ENCODE measurements at places on chromosomes 16 and 17. TPM values are rescaled to one million over a fixed set of nuclear protein-coding genes. Genes with fewer than 3 reads are reported as not detected.

DNA sequence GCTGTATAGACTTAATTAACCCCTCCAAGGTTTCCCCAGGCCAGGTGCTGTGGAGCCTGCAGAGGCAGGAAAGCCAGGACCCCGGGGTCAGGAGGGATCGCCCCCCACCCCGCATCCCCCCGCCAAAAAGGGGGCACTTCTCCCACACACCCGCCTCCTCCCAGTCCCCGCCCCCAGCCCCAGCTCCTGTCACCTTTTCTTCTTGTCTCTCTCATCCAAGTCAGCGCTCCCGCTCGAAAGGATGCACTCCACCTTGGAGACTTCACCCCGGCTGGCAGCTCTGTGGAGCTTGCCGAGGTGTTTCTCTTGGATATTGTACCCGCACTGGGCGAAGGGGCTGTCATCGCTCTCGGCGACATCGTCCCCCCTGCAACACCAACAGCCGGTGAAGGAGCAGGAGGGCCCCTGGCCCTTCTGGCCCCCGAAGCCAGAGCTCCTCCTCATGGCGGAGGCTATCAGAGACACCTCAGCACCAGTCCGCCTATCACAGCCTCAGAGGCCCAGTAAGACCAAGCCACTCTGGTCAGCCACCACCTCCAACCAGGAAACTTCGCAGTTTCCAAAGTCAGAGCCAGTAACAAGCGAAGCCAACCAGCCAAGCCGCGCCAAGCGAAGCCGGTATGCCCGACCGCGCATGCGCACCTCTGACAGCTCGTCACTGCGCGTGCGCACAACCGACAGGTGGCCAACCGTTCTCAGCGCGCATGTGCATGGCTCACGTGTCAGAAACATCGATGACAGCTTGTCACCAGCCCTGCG lies 52.5 kb downstream of the SHCBP1 start:
- H3K4me3 ChIP-seq: no peak overlapping the region
- DNase-seq: no peak
- no peaks in the 10 kb centered on the region for H3K36me3 ChIP-seq
- no peaks in the 10 kb centered on the region for H3K4me1 ChIP-seq
- H3K27me3 ChIP-seq: peaks cover 4% of the 10 kb centered on the region

GRCh38 chr17:22692066-22692805 lies 999.9 kb downstream of the KCNJ18 start:
- H3K4me3 ChIP-seq: no peak overlapping the region
- H3K36me3 ChIP-seq: no peaks in the 10 kb centered on the region
- no peaks in the 10 kb centered on the region for H3K27me3 ChIP-seq
- no peaks in the 10 kb centered on the region for H3K4me1 ChIP-seq

DNA sequence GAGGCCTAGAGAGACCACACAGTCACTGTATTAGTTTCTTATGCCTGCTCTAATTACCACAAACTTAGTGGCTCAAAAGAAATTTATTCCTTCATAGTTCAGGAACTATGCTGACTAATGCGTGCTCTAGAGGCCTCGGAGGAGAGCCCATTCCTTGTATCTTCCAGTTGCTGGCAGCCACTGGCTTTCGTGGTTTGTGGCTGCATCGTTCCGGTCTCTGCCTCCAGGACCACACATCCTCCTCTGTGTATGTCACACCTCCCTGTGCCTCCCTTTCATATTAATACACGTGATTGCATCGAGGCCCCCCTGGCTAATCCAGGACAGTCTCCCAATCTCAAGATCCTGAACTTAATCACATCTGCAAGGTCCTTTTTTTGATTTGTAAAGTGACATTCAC lies 16.9 kb upstream of the MYLK3 start:
- no peak for DNase-seq
- H3K4me1 ChIP-seq: no peaks in the 10 kb centered on the region
- no peak overlapping the region for H3K4me3 ChIP-seq
- no peaks in the 10 kb centered on the region for H3K36me3 ChIP-seq
- H3K27me3 ChIP-seq: peaks cover 1% of the 10 kb centered on the region

The KRT25 gene
- total RNA-seq: not detected

DNA sequence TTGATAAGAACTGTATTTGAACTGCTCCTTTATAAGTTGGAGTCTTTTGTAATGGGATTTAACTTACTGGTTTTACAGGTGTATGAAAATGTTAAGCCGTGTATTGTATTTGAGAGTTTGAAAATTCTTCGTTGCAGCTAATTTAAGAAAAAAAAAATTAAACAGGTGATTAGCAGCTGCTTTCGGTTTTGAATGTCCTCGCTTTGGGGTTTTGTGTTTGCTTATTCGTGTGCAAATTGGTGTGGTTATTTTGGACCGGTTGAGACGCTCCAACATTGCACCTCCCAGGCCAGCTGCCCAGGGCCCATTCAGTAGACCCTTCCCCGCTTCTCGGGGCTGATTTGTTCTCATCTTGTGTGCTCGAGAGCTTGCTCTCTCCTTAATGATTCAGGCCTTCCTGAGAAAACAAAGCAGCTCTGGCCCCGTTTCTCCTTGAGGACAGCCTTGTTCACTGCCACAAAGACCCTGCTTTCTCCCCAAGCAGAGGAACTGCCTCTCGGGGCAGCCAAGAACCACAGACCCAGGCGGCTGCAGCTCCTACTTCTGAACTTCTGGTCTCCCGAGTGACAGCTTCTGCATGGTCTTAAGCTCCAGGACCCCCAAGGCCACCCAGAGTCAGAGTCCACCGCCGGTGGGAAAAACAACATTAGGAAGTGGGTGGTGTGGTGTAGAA lies 100.5 kb downstream of the MSI2 start:
- H3K36me3 ChIP-seq: no peaks in the 10 kb centered on the region
- peaks cover 57% of the 10 kb centered on the region for H3K4me1 ChIP-seq
- no peak overlapping the region for H3K4me3 ChIP-seq

GRCh38 chr17:79125503-79125902 lies 50.9 kb downstream of the ENGASE start:
- no peak overlapping the region for H3K27ac ChIP-seq
- no peaks in the 10 kb centered on the region for H3K27me3 ChIP-seq
- H3K36me3 ChIP-seq: no peaks in the 10 kb centered on the region
- no peaks in the 10 kb centered on the region for H3K4me1 ChIP-seq
- no peak for DNase-seq

The SOST gene
- not detected for total RNA-seq

GRCh38 chr17:48626245-48627117 lies at the start of gene HOXB9:
HOXB9 (minus strand) TSS chr17:48626358; CDS start chr17:48626269, 89 bp downstream.
- no peaks in the 10 kb centered on the region for H3K36me3 ChIP-seq
- peaks cover 77% of the 10 kb centered on the region for H3K27me3 ChIP-seq
- H3K27ac ChIP-seq: peak within 1 kb of the TSS; percentile 90
- H3K4me3 ChIP-seq: peak within 1 kb of the TSS; percentile 77

GRCh38 chr17:54916721-54917120 lies 16.1 kb downstream of the TOM1L1 start:
- H3K4me3 ChIP-seq: no peak overlapping the region
- H3K27me3 ChIP-seq: no peaks in the 10 kb centered on the region
- no peaks in the 10 kb centered on the region for H3K4me1 ChIP-seq

DNA sequence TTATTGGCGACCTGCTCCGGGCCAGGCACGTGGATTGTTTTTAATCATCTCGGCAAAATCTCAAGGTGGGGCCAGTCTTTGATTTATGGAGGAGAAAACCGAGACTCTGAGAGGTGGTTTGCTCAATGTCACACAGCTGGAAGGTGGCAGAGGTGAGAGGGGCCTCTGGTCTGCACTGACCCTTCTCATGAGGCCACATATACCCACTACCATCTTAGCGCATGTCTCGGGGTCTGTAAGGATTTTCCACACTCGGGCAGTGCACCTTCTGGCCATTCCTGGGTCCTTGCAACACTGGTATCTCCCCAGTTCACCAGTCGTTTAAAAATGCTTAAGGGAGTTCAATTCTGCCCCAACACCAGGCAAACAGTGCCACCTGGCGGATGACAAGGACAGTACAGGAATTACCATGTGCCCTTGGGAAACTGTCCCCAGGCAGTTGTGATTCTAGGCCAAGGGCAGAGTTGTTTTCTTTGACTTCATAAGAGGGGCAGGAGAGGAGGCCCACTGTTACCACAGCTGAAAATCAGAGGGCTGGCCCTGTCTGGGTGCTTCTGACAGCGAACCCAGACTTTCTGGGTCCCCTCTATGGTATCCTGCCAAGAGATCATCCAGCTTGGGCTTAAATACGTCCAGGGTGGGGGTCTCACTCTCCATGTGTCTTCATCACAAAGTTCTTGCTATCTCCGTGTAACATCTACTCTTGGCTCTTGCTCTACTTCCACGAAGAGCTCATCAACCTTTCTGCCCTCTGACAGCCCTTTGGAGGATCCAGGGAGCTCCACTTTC lies 39.4 kb upstream of the RAI1 start:
- H3K27me3 ChIP-seq: no peaks in the 10 kb centered on the region
- no peaks in the 10 kb centered on the region for H3K4me1 ChIP-seq
- H3K36me3 ChIP-seq: no peaks in the 10 kb centered on the region
- peak; percentile 85 for DNase-seq
- no peak overlapping the region for H3K4me3 ChIP-seq

- H3K27ac ChIP-seq: no peak overlapping the region
- H3K4me1 ChIP-seq: no peaks in the 10 kb centered on the region
- no peak overlapping the region for H3K4me3 ChIP-seq
- no peak for DNase-seq
Measured at GRCh38 chr16:59067205-59067604, 333.1 kb upstream of the GOT2 start.

GRCh38 chr16:3098459-3099394 lies at the start of gene ZSCAN10:
ZSCAN10 (minus strand) TSS chr16:3099294; CDS start chr16:3092937, 6,357 bp downstream.
- H3K27me3 ChIP-seq: no peaks in the 10 kb centered on the region
- H3K4me1 ChIP-seq: peaks cover 37% of the 10 kb centered on the region
- H3K4me3 ChIP-seq: peak within 1 kb of the TSS; percentile 62
- peak within 1 kb of the TSS; percentile 83 for H3K27ac ChIP-seq
- no peaks in the 10 kb centered on the region for H3K36me3 ChIP-seq

DNA sequence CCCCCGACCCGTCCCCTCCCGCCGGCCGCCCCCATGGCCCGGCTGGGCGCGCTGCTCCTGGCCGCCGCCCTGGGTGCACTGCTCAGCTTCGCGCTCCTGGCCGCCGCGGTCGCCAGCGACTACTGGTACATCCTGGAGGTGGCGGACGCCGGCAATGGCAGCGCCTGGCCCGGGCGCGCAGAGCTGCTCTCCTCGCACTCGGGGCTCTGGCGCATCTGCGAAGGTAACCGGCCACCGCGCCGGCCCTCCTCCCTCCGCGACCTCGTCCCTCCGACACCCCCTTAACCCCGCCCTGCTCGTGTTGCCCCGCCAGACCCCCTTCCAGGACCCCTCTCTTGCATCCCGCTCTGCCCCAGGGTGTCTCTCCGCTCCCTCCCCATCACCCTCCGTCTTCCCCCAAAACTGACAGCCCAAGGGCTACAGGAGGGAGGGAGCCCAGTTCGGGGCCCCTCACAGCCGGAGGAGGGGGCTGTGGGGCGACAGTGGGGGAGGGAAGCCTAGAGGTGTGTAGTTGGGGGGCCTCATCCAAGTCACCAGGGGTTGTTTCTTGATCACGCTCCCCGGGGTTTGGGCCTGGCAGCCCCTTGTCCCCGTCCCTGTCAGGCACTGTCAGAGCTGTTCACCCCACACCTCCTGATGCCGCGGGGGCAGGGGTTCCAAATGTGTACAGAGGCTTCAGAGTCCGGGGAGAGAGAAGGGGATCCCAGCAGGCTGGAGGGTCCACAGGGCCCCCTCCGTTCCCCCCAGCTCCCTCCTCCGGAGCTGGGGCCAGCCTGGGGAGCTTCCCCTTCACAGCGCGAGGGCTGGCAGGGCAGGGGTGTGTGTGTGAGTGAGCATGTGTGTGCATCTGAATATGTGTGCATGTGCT lies 794 bp downstream of the TMEM235 start:
- peaks cover 28% of the 10 kb centered on the region for H3K27me3 ChIP-seq
- H3K4me1 ChIP-seq: peaks cover 15% of the 10 kb centered on the region
- H3K4me3 ChIP-seq: no peak overlapping the region
- no peaks in the 10 kb centered on the region for H3K36me3 ChIP-seq
- peak; percentile 56 for DNase-seq
- H3K27ac ChIP-seq: no peak overlapping the region

The CDYL2 gene
- 11.4 TPM for total RNA-seq

GRCh38 chr16:1832838-1833454 lies 5.9 kb downstream of the FAHD1 start:
- H3K27me3 ChIP-seq: no peaks in the 10 kb centered on the region
- H3K36me3 ChIP-seq: peaks cover 2% of the 10 kb centered on the region
- H3K4me3 ChIP-seq: no peak overlapping the region
- no peak overlapping the region for H3K27ac ChIP-seq
- no peak for DNase-seq

The CAVIN1 gene
- 2.0 TPM for total RNA-seq

GRCh38 chr17:47999582-47999981 lies 28.7 kb downstream of the CDK5RAP3 start:
- DNase-seq: peak; percentile 26
- no peak overlapping the region for H3K27ac ChIP-seq
- H3K36me3 ChIP-seq: no peaks in the 10 kb centered on the region
- peaks cover 2% of the 10 kb centered on the region for H3K4me1 ChIP-seq
- H3K4me3 ChIP-seq: no peak overlapping the region

The MT1X gene
- total RNA-seq: 52.5 TPM

DNA sequence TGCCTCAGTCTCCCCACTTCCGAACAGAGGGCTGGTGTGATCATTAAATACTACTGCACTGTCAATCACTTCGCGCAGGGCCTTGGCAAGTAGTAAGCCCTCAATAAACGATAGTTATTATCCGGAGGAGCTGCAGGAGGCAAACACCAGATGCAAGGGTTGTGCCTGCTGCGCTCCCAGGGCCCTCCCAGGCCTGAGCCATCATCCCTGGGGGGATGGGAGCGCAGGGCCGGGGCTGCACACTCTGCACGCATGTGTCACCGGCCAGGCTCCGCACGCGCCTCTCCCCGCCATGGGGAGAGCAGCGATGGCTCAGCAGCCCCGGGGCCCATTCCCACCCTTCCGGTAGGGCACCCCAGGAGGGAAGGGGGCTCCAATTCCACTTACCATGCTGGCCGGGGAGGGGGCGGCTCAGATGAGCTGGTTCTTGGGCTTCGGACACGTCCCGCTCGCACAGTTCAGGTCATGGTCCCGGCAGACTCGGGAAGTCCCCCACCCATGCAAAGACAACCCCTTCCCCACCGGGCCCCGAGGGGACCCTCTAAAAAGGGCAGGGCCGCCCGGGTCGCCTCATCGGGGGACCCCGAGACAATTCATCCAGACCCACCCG lies 681 bp downstream of the XPO6 start:
- peaks cover 39% of the 10 kb centered on the region for H3K36me3 ChIP-seq
- H3K4me3 ChIP-seq: peak overlapping the region; percentile 93
- no peaks in the 10 kb centered on the region for H3K27me3 ChIP-seq
- peaks cover 29% of the 10 kb centered on the region for H3K4me1 ChIP-seq
- peak overlapping the region; percentile 92 for H3K27ac ChIP-seq

GRCh38 chr16:67277294-67277998 lies 1.9 kb upstream of the PLEKHG4 start:
- H3K4me3 ChIP-seq: peak overlapping the region; percentile 89
- peak; percentile 49 for DNase-seq
- peaks cover 25% of the 10 kb centered on the region for H3K36me3 ChIP-seq
- H3K4me1 ChIP-seq: peaks cover 18% of the 10 kb centered on the region

Data from activated CD8-positive, alpha-beta T cell treated with anti-CD3 and anti-CD28 coated beads for 36 hours (primary cell).